ENCODE measurements at places on chromosomes 1 and 21. TPM values are rescaled to one million over a fixed set of nuclear protein-coding genes. Genes with fewer than 3 reads are reported as not detected.

DNA sequence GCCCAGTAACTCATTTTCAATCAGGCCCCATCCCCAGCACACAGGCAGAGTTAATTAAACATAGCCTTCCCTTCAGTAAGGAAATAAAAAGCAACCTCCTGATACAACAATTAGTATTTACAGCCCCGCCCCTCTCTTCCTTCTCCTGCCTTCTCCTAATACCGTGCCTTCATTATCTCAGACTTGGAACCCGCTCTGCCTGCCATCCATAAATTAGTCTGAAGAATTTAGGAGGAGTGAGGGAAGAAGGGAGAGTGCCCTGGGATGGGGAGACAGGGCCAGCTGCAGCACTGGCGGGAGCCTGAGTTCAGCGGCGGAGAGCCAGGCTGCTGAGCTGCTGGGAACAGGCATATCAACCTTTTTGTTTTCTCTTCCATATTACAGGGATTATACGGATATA, 172.8 kb downstream of the ACTL8 start:
- no peak for DNase-seq

GRCh38 chr1:64915381-64916274, 50.7 kb downstream of the JAK1 start:
- DNase-seq = no peak

DNA sequence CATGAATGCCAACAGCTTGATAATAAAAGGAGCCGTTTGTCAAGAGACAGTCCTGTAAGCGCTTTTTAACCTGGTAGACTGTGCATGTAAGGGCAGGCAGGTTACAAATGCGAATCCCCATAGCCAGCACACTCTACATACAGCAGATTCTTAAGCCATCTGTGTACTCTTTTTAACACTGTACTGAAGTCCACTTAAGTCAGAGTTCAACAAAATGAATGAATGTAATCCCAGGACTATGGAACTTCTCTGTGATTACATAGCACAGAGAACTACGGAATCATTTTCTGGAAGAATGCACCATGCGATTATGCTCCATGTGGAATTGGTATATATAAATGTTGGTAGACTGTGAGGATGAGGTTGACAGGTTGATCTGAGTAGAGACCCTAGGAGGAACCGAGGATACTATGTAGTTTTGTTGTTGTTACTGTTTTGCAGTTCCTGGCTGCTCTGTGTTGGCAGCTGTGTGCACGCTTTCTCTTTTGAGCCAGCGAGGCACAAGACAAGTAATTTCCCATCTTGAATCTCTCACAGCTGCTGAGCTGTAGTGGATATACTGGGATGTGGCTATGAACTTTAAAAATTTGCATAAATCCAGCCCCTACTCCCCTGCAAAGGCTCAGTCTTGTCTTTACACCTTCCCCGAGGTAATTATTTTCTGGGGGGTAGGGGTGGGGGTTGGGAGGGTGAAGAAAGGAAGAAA, 21.9 kb downstream of the LRRC8D start:
- DNase-seq = no peak

GRCh38 chr21:36005018-36005417, 55.3 kb downstream of the SETD4 start:
- no peak for DNase-seq

DNA sequence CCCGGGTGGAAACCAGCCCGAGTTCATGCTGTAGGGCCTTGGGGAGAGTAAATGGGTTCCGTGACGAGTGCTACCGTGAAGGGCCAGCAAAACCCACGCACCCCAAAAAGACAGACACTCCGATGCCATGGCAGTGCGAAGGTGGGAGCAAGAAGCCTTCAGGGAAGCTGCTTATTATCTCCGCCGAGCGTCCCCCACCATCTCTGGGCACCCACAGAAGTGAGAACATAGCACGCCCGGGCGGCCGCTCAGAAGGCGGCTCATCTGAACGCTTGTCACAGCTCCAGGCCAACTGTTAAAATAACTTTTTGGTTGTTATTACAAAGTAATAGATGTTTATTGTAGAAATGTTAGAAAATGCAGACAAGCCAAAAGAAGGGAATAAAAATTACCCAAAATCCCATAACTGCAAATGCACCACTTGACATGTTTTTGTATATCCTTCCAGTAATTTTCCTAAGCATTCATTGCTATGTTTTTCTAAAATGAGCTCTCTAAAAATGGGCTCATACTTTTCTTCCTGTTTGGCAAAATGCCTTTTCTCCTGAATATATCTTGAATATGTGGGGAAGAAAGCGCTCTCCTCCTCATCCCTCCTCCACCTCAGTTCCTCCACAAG, 234.9 kb downstream of the NPHP4 start:
- DNase-seq = no peak

DNA sequence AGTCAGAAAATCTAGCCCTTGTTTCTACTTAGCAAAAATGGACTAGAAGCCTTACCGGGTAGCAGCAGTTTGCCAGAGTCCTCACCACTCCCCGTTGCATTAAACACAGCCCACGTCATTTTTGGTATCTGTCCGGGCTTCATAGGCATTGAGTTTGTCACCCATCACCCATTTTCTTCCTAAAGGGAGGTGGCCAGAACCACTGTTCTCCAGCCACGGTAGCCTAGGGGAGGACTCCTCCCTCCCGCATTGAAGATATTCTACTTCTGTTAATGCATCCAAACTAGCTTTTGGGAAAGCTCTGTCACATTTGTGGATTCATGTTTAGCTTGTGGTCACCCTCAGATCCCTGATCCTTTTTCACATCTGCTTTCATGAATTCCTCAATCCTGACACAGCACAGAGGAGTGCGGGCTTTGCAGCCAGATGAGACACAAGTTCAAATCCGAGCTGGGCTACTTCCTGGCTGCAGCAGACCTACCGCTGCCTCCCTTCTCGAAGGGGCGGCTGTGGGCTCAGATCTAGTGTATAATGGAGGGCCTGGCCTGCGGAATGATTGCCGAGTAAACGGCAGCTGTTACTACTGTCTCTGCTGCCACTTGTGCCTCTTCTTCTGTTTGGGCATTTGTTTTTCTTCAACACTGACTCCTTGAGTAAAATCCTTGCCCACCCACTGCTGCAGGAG, 63.2 kb upstream of the EFHD2 start:
- DNase-seq = no peak

- DNase-seq = no peak
Observed at GRCh38 chr1:156462954-156463795, 37.4 kb downstream of the MEF2D start.

DNA sequence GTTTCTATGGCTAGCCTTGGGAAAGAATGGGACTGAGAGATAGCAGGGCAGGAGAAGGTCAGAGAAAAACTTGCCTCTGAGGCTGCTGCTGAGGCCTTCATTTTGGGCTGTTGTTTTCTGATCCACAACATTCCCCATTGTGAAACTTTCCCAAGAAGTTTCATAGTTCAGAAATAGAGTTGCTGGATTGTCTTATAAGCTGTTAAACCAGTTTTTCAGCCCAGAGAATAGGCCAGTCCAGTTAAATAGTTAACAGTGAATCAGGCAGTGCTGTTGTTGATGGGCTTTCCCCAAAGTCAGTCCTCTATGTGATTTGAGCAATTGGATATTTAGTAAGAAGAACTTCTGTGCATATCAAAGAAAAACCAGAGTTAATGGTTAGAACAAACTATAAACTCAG, 77.0 kb downstream of the C21orf91 start:
- DNase-seq = no peak

DNA sequence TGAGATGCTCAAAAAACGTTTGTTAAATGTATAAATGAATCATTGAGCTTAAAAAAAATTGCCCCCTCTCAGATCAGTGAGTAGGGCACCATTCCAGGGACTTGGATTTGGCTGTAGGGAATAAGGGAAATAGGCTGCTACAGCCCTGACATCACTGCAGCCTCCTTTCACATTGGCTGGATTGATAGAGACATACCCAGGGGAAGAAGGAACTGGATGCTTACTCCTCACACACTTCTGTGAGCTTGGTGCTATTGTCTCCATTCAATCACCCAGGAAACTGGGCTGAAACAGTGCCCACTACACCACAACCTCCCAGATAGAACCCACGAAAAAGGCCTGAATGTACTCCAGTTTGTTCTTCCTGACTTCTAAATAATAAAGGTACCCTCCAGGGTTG, 87.2 kb downstream of the TGFBR3 start:
- no peak for DNase-seq

GRCh38 chr1:178564086-178564782, 51.3 kb downstream of the TEX35 start:
- DNase-seq = no peak

GRCh38 chr21:16535102-16535422, 805.3 kb downstream of the USP25 start:
- DNase-seq = peak; percentile 20

DNA sequence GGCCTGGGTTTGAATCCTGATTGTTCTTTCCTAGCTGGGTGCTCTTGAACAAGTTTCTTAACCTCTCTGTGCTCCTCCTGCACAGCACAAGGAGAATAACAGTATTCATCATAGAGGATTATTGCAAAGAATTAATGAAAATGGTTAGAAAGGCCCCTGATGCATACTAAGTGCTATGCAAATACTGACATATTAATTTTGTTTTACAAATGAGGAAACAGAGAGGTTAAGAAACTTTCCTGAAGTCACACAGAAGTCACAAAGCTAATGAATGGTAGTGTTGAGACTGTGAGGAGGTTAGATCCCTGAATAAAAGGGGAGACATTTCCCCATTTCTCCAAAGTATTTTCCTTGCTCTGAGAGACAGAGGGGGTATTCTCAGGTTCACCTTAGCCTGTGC, 99.0 kb downstream of the KCNJ6 start:
- no peak for DNase-seq

DNA sequence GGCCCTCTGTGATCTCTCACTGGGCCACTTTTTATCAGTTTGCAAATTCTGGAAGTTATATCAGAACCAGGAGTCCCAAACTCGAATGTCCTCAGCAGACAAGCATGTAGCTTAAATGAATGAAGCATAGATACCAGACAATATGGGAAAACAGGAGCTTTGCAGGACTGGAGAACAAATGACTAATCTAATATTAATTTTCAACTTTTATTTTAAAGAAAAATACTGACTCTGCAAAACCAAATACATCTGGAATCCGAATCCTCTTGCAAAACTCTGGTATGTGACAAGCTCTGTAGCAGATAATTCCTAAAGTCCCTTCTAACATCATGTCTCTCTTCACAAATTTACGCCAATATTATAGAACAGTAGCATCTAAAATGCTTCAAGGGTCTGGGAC, 427.4 kb downstream of the TTLL7 start:
- DNase-seq = no peak

DNA sequence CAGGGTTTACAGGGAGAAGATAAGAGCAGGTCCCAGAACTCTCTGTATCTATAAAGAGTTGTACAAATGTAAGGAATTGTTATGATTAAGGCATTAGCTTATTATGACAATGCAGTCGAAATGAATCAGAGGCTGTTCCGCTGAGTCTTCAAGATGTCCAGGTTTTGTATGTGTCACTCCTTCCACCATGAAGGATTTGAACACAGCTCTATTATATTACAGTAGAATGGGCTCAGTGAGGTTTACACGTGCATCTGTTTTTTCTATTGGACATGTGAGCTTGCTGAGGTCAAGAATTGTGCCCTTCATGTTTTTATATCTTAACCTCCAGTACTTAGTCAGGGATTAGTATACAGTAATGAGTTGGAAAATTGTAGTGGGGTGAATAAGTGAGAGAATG, 86.3 kb downstream of the MPZL1 start:
- no peak for DNase-seq

DNA sequence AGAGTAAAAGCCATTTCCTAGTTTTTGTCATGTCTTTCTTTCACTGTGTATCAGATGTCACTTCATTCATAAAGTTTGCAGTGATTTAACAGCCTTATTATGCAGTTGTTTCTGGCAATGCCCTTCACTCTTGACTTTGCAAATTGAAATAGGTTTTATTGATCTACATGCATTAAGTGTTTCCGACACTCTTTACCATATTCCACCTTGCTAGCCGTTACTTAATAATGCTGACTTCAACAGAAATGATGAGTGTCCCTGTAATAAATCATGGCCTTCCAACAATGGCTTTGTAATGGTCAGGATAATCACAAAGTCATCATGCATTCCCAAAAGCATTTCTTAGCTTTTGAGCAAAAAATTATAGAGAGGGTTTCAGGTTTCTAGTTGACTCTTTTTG, 236.8 kb upstream of the FMN2 start:
- DNase-seq = no peak

- no peak for DNase-seq
Observed at GRCh38 chr1:183914276-183914675, 109.4 kb downstream of the RGL1 start.

- DNase-seq = no peak
Observed at GRCh38 chr1:181083842-181084605, 4.5 kb upstream of the IER5 start.

DNA sequence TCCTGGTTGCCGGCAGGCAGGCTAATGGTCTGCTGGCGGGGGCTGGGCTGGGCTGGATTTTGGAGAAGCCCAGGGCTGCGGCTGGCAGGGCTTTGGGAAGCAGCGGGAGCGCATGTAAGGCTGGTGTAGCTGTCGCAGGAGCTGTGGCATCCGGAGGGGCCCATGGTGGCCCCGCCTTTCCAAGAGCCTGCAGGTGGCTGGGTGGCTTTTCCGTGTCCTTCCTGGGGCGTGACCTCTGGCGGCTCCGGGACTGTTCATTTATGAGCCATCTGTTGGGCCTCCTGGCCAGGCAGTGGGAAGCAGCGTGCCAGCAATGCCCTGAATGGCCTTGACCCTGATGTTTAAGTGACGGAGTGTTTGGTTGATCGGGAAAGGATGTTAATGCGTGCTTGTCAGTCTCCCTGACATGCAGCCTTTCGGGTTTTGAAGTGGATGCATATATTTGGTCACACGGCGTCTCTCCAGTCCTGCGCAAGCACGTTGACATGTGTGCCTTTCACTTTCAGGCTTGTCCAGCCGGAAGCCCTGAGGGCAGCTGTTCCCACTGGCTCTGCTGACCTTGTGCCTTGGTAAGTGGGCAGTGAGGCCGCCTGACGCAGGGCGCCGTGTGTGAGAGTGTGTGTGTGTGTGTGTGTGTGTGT, 38.5 kb downstream of the AGPAT3 start:
- no peak for DNase-seq

SHISAL2A gene
- total RNA-seq = not detected

GPX7 gene
- total RNA-seq = 55.4 TPM

CLEC20A gene
- 0.48 TPM for total RNA-seq

TPRG1L gene
- total RNA-seq = 22.9 TPM

FCER1A gene
- total RNA-seq = 1.7 TPM

LDLRAD1 gene
- not detected for total RNA-seq

ADAM30 gene
- total RNA-seq = not detected

CFH gene
- 299 TPM for total RNA-seq
